Mesothelial cell of epicardium (in vitro differentiated cells): ENCODE measurements at places on chromosomes 4 and X.

GRCh38 chr4:184402740-184403383 is 71.5 kb downstream of the IRF2 start:
- DNase-seq: no peak

DNA sequence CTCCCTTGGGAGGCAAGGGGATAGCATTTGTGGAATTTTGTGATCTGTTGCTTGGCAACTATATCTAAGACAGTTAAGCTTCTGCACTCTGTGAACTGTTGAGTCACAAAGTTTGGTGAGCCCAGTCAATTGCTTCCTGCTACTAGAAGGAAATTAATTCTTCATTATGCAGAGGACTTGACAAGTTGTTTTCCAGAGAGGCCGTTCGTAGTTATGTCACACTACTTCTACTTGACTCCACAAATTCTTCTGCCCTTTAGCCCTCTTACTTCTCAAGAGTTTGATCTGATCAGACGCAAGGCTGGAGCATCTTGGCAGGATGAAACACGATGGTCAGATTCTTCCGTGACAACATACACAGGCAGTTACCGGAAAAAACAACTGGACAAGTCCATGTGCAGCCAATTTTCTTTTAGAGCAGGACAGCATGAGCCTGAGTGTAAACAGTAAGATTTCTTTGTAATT is at the start of gene C4orf51:
Gene C4orf51 (plus strand): TSS at position 156 of the 465 bp plus-strand sequence. CDS start 58 bp downstream, at position 214.
- DNase-seq: no peak

DNA sequence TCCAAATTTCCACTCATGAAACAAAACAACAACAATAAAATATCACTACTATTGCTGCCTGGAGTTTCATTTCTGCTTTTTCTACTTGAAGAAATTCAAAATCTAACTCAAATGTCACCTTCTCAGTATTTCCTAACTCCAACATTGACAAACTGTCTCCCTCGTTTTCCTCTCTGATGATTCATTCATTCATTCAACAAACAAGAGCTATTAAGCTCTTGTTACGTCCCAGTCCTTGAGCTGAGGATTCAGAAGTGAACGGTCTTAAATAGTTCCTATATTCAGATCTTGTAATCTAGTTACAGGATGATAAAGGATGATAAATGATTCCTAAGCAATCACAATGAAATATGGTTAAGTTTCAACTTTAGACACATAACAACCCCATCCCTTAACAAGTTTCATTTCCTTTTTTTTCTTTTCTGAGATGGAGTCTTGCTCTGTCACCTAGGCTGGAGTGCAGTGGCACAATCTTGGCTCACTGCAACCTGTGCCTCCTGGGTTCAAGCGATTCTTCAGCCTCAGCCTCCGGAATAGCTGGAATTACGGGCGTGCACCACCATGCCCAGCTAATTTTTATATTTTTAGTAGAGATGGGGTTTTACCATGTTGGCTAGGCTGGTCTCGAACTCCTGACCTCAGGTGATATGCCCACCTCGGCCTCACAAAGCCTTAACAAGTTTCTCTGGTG is 1.7 kb downstream of the SLC9B2 start:
- DNase-seq: no peak

GRCh38 chrX:103423955-103424638 is 47.8 kb downstream of the BEX3 start:
- DNase-seq: no peak

DNA sequence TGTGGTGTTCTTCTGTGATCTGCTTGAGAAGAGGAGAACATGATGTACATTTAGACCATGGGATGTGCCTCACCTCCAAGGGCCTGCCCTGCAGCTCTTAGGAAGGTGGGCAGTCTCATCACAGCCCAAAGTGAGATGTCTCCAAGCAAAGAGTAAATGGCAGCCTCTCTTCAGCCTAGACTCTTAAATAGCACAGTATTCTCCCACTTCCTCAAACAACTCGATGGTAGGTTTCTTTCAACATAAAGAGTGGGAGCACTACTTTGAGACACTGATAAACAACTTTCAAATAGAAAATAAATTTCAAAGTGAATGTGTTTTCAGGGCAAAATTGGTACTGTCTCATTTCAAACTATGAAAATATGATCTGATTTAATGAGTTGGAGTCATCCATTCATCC is 35.2 kb downstream of the EDNRA start:
- no peak for DNase-seq

- no peak for DNase-seq
These were observed 6.8 kb downstream of the LHFPL1 start for GRCh38 chrX:112672788-112673560.

DNA sequence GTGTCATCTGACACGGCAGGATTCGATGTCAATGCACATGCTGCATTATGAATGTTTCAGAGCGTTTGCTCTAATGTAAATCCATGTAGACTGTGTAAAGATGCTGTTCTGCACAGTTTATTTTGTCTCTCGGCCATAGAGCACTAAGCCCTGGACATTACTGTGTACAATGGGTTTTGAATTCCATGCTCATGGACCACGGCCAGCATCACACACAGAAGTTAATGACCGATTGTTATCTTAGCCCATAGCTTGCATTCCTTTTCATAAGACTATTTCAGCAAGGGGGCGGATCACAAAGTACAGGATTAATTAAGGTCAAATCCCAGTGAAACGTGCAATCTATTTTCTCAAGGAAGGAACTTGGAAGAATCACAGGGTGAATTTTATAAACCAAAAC is 286.1 kb upstream of the TENM3 start:
- peak; percentile 46 for DNase-seq

DNA sequence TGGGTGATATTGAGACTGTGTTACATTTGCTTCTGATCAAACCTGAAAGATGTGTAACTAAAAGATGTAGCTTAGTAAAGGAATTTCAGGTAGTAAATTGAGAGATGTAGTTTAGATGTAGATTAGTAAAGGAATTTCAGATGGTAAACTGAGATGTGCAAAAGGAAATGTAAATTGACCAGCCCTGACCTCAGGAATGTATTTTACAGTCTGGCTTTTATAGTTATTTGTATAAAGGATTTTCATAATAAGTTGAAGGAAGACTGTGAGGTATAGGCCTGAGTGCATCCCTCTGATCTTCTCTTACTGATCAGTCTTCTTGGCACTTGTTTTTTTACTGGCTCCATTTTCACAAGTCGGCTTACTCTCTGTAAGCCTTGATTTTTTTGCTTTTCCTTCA is 3.2 kb downstream of the KLHL2 start:
- DNase-seq: no peak

DNA sequence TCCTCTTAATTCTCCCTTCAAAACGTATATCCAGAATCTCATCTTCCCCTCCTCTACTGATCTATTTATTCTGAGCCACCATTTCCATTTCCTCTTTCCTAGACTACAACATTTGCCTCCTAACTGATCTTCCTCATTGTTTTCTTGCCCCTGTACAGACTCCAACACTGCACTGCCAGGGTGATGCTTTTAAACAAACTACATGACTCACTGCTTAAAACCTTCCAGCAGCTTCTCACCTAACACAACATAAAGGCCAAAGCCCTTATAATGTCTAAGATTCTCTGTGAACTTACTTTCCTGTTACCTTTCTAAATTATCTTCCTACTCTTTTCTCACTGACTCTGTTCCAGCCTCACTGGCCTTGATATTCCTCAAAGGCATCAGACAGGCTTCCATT is 161.0 kb upstream of the HS3ST1 start:
- no peak for DNase-seq
